Activated CD8-positive, alpha-beta memory T cell treated with anti-CD3 and anti-CD28 coated beads for 1 hour (primary cell): ENCODE measurements at places on chromosomes 1 and 21.

DNA sequence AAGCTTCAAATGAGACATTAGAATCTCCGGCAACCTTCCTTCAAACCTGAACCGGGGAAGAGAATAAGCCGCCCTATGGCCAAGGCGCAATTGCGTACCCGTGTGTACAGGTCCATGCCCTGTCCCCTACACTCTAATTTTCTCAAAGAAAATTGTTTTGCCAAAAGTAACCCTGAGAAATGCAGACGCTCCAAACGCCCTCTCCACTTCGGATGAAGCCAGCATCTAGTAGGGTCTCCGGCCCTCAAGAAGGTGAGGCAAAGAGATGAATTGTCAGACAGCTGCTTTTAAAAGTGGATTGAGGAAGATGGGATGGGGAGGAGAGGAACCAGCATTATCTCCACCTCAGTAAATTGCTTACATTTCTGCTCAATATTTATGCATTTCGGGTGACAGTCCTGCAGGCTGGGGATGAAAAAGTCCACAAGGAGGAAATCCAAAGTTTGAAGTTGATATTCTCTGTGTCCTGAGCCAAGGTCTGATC lies 630 bp upstream of the LHX9 start:
- DNase-seq, result no peak

- DNase-seq, result no peak
Observed at GRCh38 chr1:219837994-219838294, 90.4 kb downstream of the SLC30A10 start.

DNA sequence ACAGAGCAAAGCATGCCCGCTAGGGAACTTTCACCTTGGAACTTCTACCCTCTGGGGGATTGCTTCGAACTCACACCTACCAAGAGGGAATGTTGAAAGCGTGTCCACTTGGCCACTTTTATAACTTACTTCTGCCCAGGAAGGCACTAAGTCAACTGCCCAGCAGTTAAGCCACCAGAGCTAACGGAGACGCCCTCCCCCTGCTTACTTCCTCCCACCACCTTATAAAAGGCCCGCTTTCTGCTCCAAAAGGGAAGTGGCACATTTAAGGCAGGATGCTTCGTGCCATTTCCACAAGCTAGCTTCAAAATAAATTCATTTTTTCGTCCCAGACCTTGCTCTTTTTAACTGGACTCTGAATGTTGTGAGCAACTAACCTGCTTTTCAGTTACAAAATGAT lies 3.2 kb upstream of the AK2 start:
- no peak for DNase-seq

GRCh38 chr1:12629511-12629956 lies 11.5 kb upstream of the DHRS3 start:
- no peak for DNase-seq

GRCh38 chr21:29029524-29029923 lies 5.1 kb downstream of the USP16 start:
- no peak for DNase-seq

- DNase-seq, result no peak
Observed at GRCh38 chr1:163163881-163164582, 38.7 kb downstream of the RGS5 start.

DNA sequence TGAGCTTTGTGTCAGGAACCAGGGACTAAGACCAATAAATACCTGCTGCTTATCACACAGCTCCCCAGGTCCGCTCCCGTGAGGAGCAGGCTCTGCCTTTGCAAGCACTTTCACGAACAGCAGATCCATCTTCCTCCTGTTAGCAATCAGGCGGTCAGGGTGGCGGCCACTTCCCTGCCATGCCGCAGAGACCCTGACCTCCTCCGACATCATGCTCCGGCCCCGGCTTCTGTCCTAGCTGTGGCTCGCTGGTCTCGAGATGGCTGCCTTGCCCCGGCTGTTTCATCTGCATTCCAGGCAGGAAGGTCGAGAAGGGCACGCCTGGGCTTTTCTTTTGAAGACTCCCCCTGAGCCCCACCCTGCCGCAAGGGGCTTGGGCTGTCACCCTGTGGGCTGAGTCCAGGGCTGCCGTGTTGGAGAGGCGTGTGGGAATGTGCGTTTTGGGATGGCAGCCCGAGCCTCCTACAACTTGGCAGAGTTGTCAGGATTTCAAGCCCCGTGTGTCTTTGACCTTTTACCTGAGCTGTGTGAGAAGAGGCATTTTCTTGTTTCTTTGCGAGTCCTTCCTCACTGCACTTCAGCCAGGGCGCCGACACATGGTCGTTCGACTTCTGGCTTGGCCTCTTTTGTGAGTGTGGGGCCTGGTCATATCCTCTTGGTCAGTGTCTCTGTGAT lies 59.5 kb downstream of the AGPAT3 start:
- no peak for DNase-seq

GRCh38 chr1:3321559-3322449 lies 132.7 kb upstream of the ARHGEF16 start:
- DNase-seq, result no peak

GRCh38 chr1:156953571-156953970 lies 33.1 kb downstream of the LRRC71 start:
- DNase-seq, result no peak

DNA sequence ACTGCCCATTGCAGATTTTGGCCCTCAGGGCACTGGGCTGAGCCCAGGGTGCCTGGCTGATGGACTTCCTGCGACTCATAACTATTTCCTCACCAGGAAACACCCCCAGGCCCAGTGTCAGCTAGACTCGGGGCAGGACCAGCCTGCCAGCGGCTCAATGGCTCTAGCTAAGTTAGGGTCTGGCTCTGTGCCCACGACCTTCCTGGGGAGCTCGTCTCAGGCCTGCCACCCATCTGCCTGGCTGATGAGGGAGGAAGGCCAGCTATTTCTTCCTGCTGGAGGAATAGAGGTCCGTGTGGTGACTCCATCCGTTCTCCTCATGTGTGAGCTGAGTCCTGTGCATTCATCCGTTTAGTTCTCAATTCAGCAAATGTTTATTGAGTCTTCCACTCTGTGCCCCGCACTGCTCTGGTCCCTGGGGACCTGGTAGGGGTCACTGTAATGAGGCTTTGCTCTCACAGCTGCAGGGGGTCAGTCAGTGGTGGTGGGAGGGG lies 44.5 kb downstream of the KIRREL1 start:
- no peak for DNase-seq

GRCh38 chr1:143497374-143497747 lies 474.4 kb downstream of the FAM72C start:
- no peak for DNase-seq

- DNase-seq, result no peak
Observed at GRCh38 chr1:68178821-68179490, 53.4 kb downstream of the WLS start.

- DNase-seq, result no peak
Observed at GRCh38 chr1:9589719-9590157, 1.0 kb downstream of the TMEM201 start.

DNA sequence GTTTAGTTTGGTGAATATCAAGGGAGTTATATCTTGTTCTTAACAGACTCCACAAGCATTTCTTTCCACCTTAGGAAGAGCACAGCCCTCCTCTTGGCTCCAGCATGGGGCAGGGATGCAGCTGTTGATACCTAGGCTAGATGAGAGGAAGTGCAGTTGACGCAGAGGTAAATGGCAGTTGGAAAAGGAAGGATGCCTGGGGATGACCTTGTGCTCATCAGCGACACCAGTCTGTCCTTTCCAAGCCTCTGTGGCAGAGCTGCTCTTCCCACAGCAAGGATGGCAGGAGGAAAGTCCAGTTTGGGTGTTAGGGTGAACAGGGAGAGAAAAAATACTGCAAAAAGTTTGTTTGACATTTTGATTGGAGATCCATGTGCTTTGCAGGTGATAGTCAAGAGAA lies 6.2 kb downstream of the PROX1 start:
- no peak for DNase-seq

GRCh38 chr1:215911406-215911968 lies 344.4 kb downstream of the KCTD3 start:
- DNase-seq, result no peak

DNA sequence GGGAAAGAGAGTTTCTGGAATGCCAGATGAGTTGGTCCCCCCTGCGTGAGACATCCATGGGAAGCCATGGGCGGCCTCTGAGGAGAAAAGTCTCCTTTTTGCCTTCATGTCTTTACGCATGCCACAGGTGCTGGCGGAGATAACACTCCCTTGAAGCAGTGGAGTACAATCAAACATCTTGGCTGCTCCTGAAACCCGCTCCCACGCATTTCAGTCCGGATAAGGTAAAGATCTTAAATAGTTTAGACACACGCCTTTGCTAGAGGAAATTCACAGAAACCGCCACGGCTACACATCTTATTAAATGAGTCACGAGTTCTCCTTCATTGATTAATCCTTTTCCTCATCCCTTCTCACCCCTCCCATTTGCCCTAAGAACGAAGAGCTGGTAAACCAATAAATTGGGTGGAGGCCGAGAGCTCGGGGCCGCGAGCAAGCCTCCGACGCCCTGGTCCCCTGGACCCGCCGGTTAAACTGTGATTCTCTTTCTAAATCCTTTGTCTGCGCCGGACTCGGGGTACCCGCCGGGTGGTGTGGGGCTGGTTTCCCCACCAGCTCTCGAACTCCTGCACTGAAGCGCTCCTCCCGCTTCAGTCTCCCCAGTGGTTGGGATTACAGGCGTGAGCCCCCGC lies 6.6 kb upstream of the ZNF669 start:
- DNase-seq, result no peak

GRCh38 chr21:42925114-42925926 lies at the start of gene ERVH48-1:
TSS of gene ERVH48-1 (minus strand) at chr21:42925630. CDS start at chr21:42919006, 6,624 bp downstream.
- no peak for DNase-seq

DNA sequence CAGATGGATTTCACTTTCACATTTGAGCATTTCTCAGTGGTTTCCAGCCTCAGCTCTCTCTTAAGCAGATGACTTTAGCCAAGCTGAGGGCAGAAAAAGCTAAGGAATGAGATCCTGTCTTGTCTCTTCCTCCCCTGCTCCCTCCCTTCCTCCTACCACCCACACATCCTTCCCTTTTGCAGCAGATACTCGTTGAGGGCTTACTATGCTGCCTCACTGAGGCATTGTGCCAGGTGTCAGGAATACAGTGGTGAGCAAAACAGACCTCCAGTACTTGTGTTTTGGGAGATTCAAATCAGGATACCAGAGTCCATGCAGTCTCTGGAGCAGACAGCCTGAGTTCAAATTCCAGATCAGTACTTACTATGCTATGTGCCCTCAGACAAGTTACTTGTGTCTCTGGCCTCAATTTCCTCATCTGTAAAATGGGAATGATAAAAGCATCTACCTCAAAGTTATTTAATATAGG lies 43.2 kb downstream of the KIF26B start:
- no peak for DNase-seq

DNA sequence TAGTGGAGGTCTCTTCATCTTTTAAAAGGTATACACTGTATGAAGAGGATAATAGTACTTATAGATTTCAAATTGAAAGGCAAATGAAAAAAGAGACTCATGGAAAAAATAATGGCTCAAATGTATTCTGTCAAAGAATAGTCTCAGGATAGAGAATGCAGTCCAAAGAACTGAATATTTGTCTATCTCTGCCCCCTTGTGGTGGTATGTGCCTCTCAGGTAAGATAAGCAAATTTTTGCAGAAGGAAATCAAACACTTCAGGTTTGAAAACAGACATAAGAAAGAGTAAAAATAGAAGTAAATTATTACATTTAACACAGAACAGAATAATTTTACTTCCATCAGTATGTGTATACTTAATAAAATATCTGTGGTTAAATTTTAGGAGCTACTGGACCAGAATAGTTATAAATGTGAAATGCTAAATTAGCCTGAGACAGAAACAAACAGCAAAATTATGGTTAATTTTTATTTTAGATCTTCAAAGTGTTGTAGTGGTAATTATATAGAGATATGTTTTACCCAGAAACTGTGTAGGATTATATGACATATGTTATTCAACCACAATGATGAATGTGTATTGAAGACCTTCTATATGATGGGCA lies 164.4 kb upstream of the PALMD start:
- no peak for DNase-seq

DNA sequence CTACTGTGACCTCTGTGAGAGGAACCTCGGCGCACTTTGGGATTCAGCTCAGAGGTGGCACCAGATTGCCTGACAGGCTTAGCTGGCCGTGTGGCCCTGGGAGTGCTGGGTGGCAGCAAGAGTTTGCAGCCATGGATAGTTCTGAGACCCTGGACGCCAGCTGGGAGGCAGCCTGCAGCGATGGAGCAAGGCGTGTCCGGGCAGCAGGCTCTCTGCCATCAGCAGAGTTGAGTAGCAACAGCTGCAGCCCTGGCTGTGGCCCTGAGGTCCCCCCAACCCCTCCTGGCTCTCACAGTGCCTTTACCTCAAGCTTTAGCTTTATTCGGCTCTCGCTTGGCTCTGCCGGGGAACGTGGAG lies 67.5 kb downstream of the DISC1 start:
- no peak for DNase-seq

- DNase-seq, result no peak
Observed at GRCh38 chr1:177229781-177230180, 59.0 kb downstream of the BRINP2 start.

GRCh38 chr1:182304218-182304617 lies 87.4 kb downstream of the GLUL start:
- no peak for DNase-seq

DNA sequence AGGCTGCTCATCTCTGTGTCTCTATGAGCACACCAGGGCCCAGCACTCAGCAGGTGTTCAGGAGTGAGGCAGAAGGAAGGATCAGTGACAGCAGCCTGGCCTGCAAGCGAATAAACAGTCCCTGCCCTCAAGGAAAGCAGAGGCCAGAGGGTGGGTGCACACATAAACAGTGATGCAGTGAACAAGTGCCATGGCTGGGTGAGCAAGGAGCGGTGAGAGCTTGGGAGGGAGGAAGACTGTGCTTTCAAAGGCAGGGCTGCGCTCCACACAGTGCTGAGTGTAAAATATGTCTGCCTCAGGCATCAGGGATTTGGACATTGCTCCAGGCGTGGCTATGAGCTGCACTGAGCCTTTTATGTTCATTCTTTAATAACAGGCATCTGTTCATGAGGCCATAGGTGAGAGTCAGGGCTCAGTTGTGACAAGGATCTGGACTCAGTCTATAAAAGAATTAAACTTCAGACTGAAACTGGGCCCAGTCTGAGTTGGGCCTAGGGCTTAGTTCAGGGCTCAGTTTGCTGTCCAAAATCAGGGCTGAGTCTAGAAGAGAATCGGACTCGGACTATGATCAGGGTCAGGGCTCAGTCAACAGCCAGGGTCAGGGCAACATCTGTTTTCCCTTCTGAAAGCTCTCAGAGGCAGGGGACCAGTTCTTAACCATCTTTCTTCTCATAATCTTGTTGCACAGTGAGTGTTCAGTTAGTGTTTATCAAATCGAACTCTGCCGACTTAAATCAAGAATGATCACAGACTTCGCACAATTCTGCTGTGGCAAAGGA lies 213.7 kb downstream of the FOXD2 start:
- no peak for DNase-seq

- DNase-seq, result no peak
Observed at GRCh38 chr1:223198628-223198965, 55.5 kb upstream of the TLR5 start.

- no peak for DNase-seq
Observed at GRCh38 chr1:151912973-151913372, 3.7 kb upstream of the THEM4 start.

GRCh38 chr1:158028969-158029368 lies 35.5 kb downstream of the KIRREL1 start:
- DNase-seq, result no peak

- DNase-seq, result no peak
Observed at GRCh38 chr1:29855561-29856160, 619.3 kb downstream of the PTPRU start.
